ENCODE measurements at places on chromosomes 11 and 22.

GRCh38 chr11:104164028-104164520 is at the start of gene PDGFD:
TSS of gene PDGFD (minus strand) at chr11:104164147.
- ATAC-seq: peak; percentile 41

DNA sequence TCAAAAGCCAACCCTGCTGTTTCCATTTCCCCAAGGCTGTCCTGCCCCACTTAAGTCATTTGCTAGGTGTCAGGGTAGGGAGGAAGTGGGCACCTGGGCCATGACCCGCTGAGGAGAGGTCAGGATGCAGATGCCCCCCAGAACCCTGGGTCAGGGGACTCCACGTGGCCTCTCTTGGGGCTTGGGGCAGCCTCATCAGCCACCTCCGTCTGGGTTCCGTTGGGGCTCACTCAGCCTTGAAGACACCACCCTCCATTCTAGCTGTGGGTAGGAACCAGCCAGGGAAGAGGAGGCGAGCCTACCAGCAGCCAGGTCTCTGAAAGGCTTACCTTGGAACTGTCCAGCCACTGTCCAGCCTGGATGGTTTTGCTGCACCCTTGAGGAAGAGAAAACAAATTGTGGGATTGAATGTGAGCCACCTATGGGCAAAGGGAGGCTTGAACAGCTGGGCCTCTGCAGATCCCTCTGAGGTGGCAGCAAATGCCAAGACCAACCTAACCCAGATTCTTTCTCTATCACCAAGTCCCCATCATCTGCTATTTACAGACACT is 2.5 kb downstream of the APOL4 start:
- ATAC-seq: no peak

DNA sequence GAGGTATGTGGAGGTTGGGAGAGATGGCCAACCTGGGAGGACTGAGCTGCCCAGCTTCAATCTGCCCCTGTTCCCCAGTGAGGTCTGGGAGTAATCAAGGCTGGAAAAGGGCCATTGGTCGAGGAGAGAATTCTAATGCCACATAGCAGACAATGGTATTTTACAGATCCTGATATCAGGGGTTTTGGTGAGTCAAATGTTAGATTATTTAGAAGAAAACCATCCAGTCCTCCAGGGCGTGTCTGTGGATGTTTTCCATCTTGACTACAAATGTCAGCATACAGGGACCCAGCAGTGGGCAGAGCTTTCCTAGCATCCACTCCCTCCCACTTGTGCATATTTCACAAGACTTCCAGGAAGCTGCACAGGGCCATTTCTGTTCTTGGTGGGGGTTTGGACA is 107.9 kb downstream of the SCN3B start:
- ATAC-seq: no peak

DNA sequence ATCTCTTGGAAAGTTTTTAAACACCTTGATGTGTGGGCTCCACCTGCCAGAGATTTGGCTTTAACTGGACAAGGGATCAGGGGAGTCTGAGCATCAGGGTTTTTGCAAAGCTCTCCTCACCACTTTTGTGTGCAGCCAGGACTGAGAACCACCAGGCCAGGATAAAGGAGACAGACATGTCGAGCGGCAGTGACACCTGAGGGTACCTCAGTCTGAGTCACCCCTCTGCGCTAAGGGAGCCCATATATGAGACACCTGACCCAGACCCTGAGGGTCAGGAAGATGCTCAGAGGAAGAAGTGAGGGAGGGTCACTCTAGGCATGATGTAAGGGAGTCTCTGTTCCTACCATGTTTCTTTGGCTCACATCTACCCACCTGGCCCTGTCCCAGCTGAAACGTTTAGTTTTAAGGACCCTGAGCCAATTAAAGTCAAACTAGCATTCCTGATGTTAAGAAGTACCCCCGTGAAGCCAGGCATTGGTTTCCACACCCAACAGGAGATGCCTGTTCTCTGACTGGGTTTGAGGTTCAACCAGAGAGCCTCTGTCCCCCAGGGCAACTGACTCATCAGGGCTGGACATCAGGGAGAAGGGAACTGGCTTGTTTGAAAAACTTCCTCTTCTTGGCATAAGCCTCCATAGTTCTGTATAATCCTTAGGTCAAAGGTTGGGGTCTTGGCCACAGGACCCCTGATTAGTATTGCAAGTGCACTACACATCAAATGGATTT is 72.4 kb upstream of the BIRC3 start:
- ATAC-seq: no peak

DNA sequence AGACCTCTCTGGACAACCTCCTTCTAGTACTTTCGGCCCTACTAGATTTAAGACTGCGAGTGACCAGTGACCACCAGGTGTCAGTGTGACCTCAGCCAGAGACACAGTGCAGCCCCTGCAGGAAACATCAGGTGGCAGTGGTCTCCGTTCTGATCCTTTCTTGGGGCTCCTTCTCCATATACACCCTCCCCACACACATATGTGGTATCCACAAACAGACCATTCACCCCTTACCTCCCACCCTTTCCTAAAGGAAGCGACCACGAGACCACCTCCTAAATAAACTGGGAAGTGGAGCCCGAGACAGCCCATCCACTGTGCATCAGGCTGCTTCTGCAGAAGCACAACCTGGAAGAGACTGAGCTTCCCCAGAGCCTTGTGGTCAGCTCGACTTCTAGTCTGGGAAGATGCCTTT is 38.5 kb upstream of the CYP2D6 start:
- peak; percentile 76 for ATAC-seq

DNA sequence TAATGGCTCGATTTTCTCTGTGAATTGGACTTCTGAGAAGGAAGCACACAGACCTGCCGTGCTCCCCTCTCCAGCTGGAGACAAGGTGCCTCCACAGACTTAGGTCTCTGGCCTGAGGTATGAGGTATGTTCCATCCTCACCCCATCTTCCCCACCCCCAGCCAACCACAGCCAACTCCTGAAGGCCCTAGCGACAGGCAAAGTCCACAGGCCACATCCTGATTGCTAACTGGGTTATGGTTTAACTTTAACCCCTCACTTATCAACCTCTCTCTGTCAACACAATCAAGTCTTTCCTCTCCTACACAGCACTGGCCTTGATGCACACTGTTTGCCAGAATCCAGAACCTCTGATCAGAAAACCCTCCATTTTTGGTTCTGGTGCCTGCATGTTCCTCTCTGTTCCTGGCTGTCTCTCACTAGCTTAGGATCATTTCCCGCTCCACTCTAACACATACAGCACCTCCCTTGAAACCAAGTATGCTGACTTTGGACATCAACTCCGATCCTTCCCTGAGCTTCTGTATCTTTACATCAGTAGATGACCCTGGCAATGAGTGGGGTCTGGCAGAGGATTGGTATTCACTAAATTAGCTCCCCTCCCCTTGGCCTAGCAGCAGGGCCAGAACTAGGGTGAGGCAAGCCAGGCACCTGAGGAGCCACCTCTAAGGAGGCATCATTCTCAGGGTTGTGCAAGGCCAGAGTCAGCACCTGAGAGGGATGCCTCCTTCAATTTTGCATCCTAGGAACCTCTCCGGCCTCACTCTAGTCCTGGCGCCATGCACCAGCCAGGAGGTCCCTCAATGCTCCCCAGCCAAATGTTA is 22.0 kb downstream of the JAML start:
- ATAC-seq: peak; percentile 17

DNA sequence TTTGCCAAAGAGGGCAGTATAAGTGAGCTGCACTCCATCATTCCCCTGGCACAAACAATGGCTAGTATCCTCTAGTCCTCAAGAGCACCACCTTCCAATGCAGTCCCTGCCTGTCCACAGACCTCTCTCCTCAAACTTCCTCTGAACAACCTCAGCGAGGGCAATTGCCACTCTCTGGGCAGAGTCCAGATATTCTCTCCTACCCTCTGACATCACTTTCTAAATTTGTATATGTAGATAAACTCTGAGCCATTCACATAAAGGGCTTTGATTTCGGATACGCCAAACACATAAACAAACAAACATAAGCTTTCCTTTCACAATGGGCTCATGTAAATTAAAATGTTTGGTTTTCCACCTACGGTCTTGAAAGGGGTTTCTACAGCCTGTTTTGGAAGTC is 3.0 kb upstream of the SLC43A3 start:
- ATAC-seq: no peak

DNA sequence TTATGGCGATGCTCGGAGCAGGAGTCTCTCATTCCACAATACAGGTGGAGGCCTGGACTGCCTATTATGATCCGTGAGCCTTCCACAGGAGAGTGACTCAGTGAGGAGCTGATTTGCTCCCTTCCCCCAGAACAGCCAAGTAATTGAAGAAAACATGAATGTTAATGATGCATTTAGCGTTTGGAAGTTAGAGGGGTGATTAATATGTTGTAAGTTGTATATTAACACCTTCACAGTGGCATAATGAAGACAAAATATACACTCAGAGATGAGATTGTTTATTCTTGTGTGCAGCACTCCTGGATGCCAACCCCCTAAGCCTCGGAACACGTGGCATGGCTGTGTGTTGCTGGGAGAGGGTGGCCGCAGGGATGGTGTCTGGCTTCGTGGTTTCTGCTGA is 98.6 kb downstream of the GRIK4 start:
- no peak for ATAC-seq

DNA sequence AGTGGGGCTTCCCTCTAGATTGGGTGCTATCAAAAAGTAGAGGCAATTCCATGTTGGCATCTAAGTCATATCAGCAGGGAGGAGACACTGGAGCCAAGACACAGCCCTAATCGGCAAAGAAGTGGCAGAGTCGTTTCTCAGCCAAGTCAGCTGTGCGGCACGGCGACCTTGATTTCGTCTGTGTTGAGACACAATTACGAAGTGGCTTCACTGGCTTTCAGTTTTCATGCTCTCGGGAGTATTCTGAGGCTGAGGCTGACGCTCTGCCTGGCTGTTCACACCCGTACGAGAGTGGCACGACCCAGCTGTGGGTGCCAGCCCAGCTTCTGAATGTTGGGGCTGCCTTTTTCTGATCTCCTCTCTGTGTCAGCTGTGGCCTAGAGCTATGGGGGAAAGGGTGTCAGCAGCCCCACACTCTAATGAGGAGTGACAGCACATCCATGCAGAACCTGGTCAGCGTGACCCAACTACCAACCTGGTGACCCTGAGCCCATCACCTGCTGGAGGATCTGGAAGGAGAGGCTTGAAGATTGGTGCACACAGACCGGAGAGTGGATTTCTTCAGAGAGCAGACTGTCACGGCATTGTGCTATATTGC is 105.7 kb upstream of the TMEM45B start:
- no peak for ATAC-seq

GRCh38 chr11:83583757-83584366 is 297.7 kb upstream of the CCDC90B start:
- ATAC-seq: peak; percentile 68

DNA sequence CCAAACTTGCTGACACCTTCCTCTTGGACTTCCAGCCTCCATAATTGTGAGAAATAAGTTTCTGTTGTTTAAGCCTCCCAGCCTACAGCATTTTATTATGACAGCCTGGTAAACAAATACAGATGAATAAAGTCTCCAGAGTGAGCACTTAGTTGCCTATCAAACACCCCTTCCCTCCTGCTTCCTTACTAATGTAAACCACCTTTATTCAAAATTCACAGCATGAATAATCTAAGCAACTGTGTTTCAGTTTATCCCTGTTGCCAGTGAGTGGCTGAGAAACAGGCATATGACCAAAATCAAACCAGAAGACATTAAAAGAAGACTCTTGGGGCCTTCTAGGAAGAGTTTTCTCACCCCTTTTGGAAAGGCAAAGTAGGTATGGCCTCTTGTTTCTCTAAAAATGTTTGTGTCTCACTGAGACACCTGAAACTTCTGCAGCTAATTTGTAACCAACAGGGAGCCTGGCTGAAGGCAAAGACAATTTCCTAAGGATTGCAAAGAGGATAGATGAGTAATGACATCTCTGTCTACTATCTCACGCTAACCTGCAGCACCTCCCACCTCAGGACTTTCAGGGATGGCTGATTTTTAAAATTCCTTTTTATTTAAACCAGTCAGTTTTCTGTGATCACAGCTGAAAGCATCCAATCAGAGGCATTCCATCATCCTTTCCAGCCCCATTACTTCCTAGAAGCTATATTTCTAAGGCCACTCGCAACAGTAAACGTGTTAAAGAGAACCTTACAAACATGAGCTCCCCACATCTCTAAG is 61.4 kb upstream of the LRRC55 start:
- no peak for ATAC-seq

Data from activated CD4-positive, CD25-positive, alpha-beta regulatory T cell treated with anti-CD3 and anti-CD28 coated beads, Interleukin-2, amount 50 U/mL, for 24 hours (primary cell).